ENCODE measurements at places on chromosomes 1 and 21. TPM values are rescaled to one million over a fixed set of nuclear protein-coding genes. Genes with fewer than 3 reads are reported as not detected.

GRCh38 chr1:26788836-26789611 is 1.3 kb downstream of the PIGV start:
- DNase-seq: peak; percentile 62

DNA sequence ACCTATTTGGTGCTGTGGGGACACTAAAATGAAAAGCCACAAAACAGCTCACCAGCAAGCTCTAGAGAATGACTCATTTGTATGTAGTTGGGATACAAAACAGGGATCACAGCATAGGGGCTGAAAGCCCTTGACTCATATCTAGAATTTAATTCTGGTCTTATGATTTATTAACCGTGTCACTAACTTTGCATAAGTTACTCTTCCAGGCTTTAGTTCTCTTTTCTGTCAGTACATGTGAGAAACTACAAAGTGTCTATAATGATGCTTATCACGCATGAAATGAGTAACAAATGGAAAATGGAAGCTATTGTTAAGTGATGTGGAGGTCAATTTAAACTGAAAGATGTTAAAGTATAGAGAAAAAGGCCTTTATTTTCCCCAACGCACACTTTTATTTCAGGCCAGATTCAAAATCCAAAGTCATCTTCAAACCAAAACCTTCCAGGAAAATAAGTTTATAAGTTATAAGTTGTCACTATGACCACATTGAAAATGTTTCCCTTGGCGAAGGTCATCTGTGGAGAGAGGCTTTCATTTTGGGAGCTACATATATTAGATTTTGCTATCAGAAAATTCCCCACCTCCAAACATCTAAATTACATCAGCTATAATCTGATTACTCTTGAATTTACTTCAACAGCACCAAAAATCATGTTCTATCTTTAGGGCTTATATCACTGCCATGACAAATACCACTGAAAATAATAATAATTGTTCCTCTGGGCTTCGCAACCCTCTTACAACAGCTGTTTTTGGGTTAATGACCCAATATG is 430.5 kb downstream of the MRPL39 start:
- no peak for DNase-seq

DNA sequence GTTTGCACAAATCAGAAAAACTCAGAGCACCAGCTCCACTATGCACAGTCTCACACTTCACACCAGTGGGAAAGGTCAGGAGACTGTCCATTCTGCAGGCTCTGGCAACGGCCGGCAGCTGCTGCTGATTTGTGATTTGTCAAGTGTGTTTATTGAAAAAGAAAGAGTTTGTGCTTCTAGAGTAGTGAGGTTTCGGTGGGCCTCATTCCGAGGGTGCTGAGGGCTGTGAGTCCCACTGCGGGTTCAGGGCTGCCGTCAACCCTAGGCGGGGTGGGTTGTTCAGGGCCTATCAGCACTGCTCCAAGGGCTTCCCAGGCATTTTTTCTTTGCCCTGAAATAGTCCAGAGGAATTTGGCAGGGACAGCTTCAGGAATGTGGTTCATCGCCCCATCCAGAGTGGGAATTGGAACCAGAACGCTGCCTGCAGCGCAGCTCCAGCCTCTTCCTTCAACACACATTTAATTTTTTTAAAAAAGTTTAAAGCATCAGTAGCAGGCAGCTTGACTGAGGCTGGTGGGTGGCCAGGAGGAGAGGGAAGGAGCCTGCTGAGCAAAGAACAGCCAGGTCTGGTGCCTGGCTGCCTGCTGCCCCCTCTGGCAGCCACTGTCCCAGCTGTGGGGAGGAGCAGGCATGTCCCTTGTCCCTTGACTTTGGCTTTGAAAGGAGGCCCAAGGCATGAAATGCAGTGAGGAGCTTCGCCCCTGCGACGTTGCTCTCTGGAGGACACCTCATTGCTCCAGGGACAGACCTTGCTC is 19.7 kb downstream of the STUM start:
- no peak for DNase-seq

DNA sequence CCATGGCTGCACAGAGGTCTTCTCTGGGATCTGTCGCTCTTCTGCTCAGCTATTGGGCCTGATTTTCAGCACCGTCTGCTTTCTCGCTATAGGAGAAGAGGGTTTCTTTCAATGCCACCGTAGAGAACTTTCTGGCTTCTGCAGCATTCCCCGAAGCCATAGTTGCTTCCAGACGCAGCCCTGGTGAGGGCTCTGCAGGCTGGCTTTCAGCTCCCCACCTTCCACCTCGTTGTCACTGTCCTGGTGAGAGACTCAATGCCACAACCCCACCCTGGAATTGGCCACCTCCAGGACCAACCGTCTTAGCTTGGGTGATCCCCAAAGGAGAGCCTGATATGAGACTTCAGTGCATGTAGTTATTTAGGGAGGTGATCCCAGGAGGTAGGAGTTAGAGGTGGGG is 12.0 kb upstream of the PRKCZ start:
- no peak for DNase-seq

GRCh38 chr1:32636914-32637645 is 13.3 kb downstream of the ZBTB8OS start:
- DNase-seq: no peak

DNA sequence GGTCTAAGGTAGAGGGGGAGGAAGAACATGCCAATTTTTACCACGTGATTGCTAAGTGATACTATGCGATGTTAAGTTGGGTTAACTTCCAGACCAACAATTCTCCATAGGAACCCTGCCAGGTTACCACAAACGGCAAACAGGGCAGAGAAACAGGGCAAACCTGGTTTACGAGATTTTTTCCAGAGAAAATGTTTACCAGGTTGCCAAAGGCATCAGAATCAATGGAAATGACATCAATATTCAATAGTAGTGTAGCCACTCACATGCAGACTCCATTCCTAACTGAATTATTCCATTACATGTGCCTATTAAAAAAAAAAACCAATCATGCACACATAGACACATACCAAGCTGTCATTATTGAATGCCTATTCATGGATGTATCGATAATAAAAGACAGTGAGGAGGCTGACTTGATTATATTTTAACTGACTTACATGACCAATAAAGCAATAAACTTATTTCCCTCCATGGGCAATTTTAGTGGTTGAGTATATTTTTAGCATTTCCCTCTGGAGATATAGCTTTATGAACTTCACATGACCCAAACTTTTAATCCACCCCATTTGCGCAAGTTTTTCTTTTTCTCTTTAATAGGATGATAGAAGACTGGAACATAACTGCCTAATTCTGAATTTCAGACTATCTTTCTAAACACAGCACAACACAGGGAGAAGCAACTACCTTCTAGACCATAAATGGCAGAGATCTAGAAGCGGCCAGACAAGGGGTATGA is 40.5 kb upstream of the KCNE1 start:
- no peak for DNase-seq

DNA sequence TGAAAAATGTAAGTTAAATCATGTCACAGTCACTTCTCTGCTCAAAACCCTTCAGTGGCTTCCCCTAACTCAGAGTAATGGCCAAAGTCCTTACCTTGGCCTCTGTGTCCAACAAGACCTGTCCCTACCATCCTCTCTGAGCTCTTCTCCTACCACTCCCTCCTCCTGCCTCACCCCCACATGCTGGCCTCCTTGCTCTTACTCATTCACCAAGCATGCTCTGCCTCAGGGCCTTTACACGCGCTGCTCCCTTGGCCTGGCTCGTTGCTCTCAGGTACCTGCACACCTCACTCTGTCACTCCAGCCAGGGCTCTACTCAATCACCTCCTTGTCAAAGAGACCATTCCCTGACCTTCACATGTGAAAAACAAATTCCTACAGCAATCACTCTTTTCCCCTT is 54.2 kb downstream of the SEC16B start:
- DNase-seq: no peak

- DNase-seq: no peak
Measured at GRCh38 chr21:16345757-16346156, 616.0 kb downstream of the USP25 start.

DNA sequence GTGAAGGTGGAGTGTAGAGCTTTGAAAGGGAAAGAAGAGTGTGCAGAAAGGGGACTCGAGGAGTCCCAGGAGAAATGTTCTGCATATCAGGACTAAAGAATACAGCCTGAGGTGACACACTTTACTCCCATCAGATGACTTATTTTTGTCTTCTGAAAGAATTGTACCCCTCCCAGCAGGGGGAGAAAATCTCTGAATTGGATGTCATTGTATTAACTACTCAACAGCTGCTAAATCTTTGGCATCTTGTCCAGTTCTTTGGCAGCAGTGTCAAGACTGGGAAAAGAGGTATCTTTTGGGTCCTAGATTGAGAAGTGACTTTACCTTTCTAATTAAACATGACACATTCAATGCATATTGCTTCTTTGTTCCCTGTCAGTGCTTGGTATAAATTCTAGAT is 18.9 kb downstream of the UBE4B start:
- DNase-seq: no peak

- peak; percentile 68 for DNase-seq
Measured at GRCh38 chr1:9717193-9718005, 65.9 kb downstream of the PIK3CD start.

DNA sequence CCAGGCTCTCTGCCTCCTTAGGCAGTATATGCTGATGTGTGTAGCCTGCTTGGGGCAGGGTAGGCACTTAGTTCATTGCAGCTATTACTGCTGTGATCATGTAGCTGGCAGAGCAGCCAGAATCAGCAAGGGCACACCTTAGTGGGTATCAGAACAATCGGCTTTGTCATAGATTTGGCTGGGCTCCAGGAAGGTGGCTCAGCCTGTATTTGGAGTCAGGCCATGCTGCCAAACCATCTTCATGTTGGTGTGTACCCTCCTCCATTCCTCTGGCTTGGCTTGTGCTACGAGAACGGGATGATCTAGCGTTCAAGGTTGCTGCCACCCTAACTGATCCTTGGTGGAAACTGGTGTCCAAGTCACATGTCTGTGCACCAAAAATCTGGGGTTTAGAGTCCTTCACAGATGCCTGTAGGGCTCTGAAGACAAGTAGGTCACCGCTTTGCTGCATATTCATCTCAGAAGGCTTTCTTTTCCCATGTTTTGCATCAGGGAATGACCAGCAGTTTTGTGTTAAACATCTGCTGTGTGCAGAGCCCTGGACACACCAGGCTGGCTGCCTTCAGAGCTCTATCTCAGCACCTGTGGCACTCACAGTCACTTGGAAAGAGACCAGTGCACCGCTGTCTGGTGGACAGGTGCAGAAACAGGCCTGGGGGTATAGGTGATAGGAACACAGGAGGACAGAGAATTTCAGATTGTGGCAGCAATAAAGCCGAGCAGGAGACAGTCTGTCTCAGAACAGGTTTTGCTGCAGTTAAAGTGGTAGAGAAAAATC is 23.7 kb downstream of the VANGL1 start:
- no peak for DNase-seq

GRCh38 chr1:9494936-9495758 is 44.1 kb upstream of the SLC25A33 start:
- peak; percentile 65 for DNase-seq

GRCh38 chr1:241212628-241213027 is 144.4 kb downstream of the RGS7 start:
- no peak for DNase-seq

GRCh38 chr1:33088119-33088906 is 7.4 kb downstream of the AZIN2 start:
- no peak for DNase-seq

DNA sequence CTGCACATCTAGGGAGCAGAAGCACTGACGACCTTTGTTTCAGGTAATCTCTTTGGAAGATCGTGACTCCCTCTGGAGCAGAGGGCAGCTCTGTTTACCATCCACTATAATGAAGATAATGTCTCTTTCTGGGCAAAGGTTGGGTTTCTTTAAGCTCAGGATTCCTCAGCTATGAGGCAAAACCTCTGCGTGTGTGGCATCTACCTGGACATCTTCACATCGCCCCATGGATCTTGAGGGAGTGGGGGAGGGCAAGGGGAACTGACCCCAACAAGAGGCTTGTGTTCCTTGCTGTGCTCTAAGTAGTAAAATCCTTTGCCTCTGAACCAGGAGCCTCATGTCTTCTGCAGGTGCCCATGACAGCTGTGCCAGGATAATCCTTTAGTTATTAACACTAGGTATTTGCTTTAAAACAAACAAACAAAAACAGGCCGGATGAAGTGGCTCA is 19.6 kb downstream of the SPATA45 start:
- DNase-seq: no peak

DNA sequence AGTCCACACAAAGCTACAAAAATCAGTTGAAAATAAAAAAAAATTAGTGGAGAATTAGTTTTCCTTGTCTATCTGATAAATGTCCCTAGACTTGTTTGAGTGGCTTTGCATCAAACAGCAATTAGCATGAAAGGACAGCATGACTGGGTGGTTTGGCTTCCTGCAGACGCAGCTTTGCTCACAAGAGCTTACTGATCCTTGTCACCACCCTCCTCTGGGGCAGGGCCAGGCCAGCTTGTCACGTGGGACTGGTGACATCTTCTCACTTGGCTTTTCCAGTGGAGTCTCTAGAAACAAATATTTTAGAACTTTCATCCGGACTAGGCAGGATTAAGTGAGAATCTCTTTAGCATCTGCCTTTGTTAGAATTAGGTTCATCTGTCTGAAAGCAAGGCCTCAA is 76.0 kb upstream of the OLIG2 start:
- DNase-seq: no peak

- DNase-seq: peak; percentile 3
Measured at GRCh38 chr1:24905979-24906720, 23.9 kb downstream of the RUNX3 start.

DNA sequence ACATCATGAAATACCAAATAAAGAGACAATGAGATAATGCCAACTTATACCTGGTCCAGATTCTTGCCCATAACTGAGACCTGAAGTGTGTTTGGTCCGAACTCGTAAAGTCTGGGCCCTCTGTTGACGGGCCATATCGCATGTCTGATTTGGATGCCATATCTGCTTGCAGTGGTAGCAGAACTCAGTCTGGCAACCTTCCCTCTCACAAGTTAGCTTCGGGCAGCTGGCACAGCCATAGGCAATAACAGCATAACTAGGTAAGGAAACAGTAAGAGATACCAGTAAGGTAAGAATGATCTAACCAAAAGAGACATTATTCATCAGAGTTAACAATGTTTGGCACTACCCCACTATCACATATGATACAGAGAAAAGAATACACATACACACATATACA is 15.1 kb downstream of the RNF19B start:
- DNase-seq: no peak

- no peak for DNase-seq
Measured at GRCh38 chr1:58583496-58583895, 6.4 kb upstream of the TACSTD2 start.

Gene PTPRC
- 426 TPM for total RNA-seq

Gene CNR2
- total RNA-seq: 51.0 TPM

Gene SDE2
- total RNA-seq: 21.8 TPM

Gene AKR7A3
- total RNA-seq: 0.80 TPM

Gene CATSPERE
- 1.1 TPM for total RNA-seq

Gene ADGRL2
- total RNA-seq: not detected

Gene ANGPTL3
- total RNA-seq: not detected

Gene ZNF436
- 5.6 TPM for total RNA-seq

Gene CYP2J2
- 0.54 TPM for total RNA-seq

Gene CD52
- total RNA-seq: 499 TPM

Gene MARK1
- total RNA-seq: 3.8 TPM

Gene TMEM82
- not detected for total RNA-seq

All from activated B cell treated with CpG ODN at 0.5 μM for 24 hours (primary cell).